ENCODE measurements at places on chromosomes 6 and 20.

- no peak for DNase-seq
Observed at GRCh38 chr20:62995898-62996595, 10.7 kb downstream of the BHLHE23 start.

DNA sequence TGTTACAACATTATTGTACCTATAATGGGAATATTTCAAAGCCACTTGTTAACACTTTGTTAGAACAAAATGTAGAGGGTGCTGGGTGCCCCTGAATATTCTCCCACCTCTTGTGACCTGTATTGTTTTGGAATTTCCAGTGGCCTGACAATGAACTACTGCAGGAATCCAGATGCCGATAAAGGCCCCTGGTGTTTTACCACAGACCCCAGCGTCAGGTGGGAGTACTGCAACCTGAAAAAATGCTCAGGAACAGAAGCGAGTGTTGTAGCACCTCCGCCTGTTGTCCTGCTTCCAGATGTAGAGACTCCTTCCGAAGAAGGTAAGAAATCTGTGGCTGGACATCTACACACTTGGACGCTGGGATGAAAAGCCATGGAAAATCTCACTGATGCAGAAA, 28.9 kb downstream of the PLG start:
- no peak for DNase-seq

GRCh38 chr20:61285152-61285645, 33.1 kb downstream of the CDH4 start:
- DNase-seq, result no peak

DNA sequence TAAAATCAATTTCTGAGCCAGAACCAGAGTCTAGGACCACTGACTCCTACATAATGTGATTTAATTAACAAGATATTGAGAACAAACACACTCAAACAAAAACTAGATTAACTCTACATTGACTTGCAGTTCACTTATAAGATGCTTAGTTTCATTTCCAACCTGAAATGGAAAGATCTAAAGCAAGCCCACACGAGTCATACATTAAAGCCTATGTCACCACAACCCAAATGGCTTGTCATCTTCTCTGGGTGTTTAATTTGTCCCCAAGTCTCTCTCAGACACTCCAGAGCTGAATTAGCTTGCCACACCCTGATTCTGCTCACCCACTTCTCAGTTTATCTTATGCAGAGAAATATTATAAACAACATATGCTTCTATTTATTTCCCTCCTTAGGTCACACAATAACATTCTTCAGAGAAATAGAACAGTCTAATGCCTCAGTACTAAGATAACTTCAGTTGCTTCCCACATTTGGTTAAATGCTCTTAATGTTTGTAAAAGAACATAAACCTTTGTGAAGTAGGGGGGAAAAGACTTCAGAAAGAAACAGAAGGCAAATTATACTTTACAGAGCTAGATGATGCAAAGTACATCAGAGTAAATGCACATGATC, 8.8 kb upstream of the FBXO30 start:
- DNase-seq, result no peak

DNA sequence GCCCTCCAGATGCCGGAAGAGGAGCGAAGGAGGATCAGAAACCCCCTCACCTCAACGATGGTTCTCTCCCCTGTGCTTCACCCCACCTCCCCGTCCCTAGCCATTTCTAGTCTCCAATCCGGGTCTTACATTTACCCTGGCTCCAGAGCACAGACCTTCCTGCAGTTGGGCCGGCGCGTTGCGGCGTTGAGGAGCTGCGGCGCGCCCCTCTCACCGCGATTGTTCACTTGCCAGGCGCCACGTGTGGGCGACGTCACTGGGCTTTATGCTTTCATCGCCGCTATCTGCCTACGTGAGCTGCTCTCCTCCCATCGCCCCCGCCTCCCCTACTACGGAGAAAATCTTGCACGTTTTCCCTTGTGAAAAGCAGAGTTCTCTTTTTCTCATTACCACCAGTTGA, at the start of gene CRISP2:
Gene CRISP2, minus strand, starts transcription at position 198 of the 400 bp plus-strand sequence. CDS start 4,347 bp downstream, outside the sequence.
- no peak for DNase-seq

DNA sequence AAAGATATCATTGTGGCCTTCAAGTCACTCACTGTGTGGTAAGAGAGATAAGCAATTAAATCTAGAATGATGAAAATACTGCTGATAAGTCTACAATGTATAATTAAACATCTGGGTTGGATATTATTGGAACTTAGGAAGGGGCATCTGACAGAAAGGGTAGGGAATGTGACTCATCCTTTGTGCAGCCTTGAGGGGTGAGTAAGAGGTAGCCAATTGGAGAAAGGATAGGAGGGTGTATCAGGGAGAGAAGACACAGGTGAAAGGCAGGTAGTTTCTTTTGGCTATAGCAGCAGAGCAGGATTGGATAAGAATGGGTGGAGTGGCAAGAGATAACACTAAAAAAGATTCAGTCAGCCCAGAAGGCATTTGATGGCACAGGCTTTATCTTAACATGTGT, 182.0 kb downstream of the COL21A1 start:
- no peak for DNase-seq

GRCh38 chr6:157269261-157269794, 54.0 kb downstream of the TMEM242 start:
- no peak for DNase-seq

- DNase-seq, result no peak
Observed at GRCh38 chr6:36378936-36379335, 8.5 kb downstream of the ETV7 start.

DNA sequence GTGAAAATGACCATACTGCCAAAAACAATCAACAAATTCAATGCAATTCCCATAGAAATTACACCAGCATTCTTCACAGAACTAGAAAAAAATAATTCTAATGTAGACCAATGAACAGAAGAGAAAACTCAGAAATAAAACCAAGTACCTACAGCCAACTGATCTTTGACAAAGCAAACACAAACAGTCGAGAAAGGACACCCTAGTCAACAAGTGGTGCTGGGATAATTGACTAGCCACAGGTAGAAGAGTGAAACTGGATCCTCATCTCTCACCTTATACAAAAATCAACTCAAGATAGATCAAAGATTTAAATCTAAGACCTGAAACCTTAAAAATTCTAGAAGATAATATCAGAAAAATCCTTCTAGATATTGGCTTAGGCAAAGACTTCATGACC, 44.5 kb upstream of the ZNF133 start:
- DNase-seq, result no peak

DNA sequence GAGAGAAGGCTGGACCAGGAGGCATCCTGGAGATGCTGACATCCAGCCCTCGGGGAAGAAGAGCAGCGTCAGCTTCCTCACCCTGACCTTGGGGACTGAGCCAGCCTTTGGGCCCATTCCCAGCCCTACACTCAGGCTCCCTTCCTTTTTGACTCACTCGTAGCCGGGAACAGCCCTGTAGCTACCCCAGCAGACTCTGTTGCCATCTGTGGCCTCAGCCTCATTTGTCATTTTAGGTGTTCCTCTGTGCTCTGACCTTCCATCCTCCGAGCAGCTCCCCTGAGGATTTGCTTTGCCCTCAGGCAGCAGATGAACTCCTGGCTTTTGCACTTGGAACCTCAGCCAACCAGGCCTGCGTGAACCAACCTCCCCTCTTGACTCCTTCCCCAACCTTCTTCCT, 67.5 kb downstream of the ELOVL2 start:
- DNase-seq, result no peak

GRCh38 chr6:135505648-135506047, 8.1 kb upstream of the AHI1 start:
- no peak for DNase-seq

DNA sequence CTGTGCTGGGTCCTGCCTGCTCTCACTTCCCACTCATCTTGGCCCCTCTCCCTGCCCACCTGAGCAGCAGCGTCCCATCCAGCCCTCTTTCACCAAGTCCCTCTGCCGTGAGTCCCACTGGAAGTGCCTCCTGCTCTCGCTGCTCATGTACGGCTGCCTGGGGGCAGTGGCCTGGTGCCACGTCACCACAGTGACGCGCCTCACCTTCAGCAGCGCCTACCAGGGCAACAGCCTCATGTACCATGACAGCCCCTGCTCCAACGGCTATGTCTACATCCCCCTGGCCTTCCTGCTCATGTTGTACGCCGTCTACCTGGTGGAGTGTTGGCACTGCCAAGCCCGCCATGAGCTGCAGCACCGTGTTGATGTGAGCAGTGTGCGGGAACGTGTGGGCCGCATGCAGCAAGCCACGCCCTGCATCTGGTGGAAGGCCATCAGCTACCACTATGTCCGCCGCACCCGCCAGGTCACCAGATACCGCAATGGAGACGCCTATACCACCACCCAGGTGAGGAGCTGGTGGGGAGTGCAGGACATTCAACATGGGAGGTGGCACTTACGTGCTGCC, 2.8 kb downstream of the TMEM151B start:
- no peak for DNase-seq

GRCh38 chr6:101845172-101845571, 451.7 kb downstream of the GRIK2 start:
- no peak for DNase-seq
